ENCODE measurements at places on chromosomes 7 and 10.
A peak's percentile ranks its signal among the peaks of the same experiment; 100 is the strongest.

- ATAC-seq, result no peak
- no peak overlapping the region for H3K4me3 ChIP-seq
- H3K27me3 ChIP-seq, result no peaks in the 10 kb centered on the region
- H3K27ac ChIP-seq, result no peak overlapping the region
Observed at GRCh38 chr7:71612911-71613310, 481.0 kb downstream of the GALNT17 start.

DNA sequence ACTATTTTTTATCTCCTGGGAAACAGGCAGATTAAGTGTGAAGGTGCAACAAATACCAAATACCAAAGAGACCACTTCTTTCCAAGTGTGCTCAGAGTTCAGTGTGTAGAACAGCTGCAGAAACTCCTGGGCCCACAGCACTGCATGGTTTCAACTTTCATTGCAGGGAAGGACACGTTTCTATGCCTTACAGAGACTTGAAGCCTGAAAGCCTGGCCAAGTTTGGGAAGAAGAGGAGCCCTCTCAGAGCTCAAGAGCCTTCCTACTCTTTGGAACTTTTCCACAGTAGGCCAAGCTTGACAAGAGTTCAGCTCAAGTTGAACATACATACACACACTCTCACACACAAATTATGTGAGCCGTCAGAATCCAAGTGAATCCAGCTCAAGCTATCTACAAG lies 2.5 kb downstream of the HOXA4 start:
- no peaks in the 10 kb centered on the region for H3K36me3 ChIP-seq
- H3K4me1 ChIP-seq, result no peaks in the 10 kb centered on the region
- peaks cover 70% of the 10 kb centered on the region for H3K27me3 ChIP-seq
- no peak overlapping the region for H3K27ac ChIP-seq
- H3K4me3 ChIP-seq, result no peak overlapping the region

GRCh38 chr10:5168897-5169420 lies 16.0 kb downstream of the AKR1C8 start:
- H3K27ac ChIP-seq, result no peak overlapping the region
- H3K4me1 ChIP-seq, result no peaks in the 10 kb centered on the region
- H3K4me3 ChIP-seq, result no peak overlapping the region

GRCh38 chr10:25547382-25547781 lies 372.6 kb downstream of the GPR158 start:
- H3K4me3 ChIP-seq, result no peak overlapping the region
- no peaks in the 10 kb centered on the region for H3K27me3 ChIP-seq
- H3K27ac ChIP-seq, result no peak overlapping the region
- H3K36me3 ChIP-seq, result no peaks in the 10 kb centered on the region
- no peaks in the 10 kb centered on the region for H3K4me1 ChIP-seq
- no peak for ATAC-seq

DNA sequence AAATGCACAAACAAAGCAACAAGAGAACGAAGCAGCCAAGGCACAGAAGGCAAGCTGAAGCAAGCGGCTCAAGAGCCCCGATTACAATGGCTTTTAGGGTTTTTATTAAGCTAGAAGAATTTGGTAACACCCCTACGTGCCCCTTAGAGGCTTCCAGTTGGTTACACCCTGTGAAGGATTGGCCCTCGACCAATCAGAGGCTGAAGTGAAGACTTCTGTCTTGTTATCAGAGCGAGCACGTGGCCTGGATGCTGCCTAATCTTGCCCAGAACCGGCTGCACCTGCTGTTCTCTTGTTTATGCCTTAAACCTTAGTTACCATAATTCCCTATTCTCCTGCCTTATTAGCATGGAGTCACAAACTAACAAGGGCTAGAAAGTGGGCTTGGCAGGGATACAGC lies 21.4 kb downstream of the KCNK18 start:
- no peak overlapping the region for H3K4me3 ChIP-seq
- peaks cover 5% of the 10 kb centered on the region for H3K4me1 ChIP-seq

- H3K4me1 ChIP-seq, result no peaks in the 10 kb centered on the region
- no peak overlapping the region for H3K27ac ChIP-seq
- H3K36me3 ChIP-seq, result no peaks in the 10 kb centered on the region
- H3K4me3 ChIP-seq, result no peak overlapping the region
- no peak for ATAC-seq
- H3K27me3 ChIP-seq, result peaks cover 61% of the 10 kb centered on the region
Observed at GRCh38 chr10:14220026-14220425, 110.7 kb downstream of the FRMD4A start.

- no peaks in the 10 kb centered on the region for H3K36me3 ChIP-seq
- H3K4me3 ChIP-seq, result no peak overlapping the region
- no peak overlapping the region for H3K27ac ChIP-seq
- ATAC-seq, result no peak
Observed at GRCh38 chr10:61151059-61151458, 207.1 kb upstream of the RHOBTB1 start.

DNA sequence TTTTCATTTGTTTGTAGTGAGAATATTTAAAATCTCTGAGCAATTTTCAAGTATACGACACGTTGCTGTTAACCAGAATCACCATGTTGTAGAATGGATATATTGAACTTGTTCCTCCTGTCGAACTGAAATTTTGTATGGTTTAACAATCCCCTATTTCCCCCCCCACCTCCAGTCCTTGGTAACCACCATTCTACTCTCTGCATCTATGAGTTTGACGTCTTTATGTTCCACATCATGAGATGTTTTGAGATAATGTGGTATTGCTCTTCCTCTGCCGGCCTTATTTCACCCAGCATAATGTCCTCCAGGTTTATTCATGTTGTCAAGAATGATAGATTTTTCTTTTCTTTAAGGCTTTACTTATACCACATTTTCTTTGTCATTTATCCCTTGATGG lies 17.4 kb upstream of the PRKCQ start:
- no peak overlapping the region for H3K4me3 ChIP-seq
- H3K27ac ChIP-seq, result no peak overlapping the region
- peaks cover 45% of the 10 kb centered on the region for H3K27me3 ChIP-seq
- H3K4me1 ChIP-seq, result peaks cover 15% of the 10 kb centered on the region

DNA sequence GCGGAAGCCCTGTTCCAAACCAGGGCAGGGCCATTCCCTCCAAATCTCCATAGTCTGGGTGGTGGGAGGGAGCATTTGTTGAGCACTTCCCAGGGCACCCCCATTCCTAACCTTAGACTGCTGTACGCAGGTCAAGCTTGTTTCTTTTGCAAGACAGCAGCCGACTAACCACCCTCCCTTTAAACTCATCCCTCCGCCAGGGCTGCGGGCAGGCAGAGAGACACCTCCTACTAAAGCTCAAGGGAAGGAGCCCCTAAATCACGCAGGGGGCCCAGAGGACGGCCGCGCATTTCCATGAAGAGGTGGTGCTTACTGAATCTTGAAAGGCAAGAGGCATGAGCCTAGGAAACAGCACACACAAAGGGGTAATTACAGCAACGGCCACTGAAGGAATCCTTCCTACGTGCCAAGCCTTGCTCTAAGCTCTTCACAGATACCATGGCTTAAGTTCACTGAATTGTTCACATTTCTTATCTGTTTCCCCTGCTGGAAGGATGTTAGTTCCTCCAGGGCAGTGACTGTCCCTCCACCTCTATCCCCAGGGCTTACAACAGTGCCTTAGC lies 90.0 kb downstream of the PROSER2 start:
- H3K4me3 ChIP-seq, result no peak overlapping the region
- ATAC-seq, result no peak
- no peak overlapping the region for H3K27ac ChIP-seq
- peaks cover 1% of the 10 kb centered on the region for H3K36me3 ChIP-seq
- no peaks in the 10 kb centered on the region for H3K4me1 ChIP-seq
- H3K27me3 ChIP-seq, result peaks cover 18% of the 10 kb centered on the region

- no peak for ATAC-seq
- no peaks in the 10 kb centered on the region for H3K36me3 ChIP-seq
- no peaks in the 10 kb centered on the region for H3K4me1 ChIP-seq
Observed at GRCh38 chr7:97351488-97351887, 234.0 kb downstream of the SDHAF3 start.

- peak overlapping the region; percentile 85 for H3K27ac ChIP-seq
- no peak overlapping the region for H3K4me3 ChIP-seq
- no peak for ATAC-seq
- peaks cover 5% of the 10 kb centered on the region for H3K36me3 ChIP-seq
Observed at GRCh38 chr7:37392673-37393017, 56.0 kb downstream of the ELMO1 start.

- H3K27ac ChIP-seq, result peak overlapping the region; percentile 97
- no peak for ATAC-seq
- peaks cover 55% of the 10 kb centered on the region for H3K4me1 ChIP-seq
- peak overlapping the region; percentile 98 for H3K4me3 ChIP-seq
Observed at GRCh38 chr7:35802649-35803048, 1.8 kb downstream of the SEPTIN7 start.

DNA sequence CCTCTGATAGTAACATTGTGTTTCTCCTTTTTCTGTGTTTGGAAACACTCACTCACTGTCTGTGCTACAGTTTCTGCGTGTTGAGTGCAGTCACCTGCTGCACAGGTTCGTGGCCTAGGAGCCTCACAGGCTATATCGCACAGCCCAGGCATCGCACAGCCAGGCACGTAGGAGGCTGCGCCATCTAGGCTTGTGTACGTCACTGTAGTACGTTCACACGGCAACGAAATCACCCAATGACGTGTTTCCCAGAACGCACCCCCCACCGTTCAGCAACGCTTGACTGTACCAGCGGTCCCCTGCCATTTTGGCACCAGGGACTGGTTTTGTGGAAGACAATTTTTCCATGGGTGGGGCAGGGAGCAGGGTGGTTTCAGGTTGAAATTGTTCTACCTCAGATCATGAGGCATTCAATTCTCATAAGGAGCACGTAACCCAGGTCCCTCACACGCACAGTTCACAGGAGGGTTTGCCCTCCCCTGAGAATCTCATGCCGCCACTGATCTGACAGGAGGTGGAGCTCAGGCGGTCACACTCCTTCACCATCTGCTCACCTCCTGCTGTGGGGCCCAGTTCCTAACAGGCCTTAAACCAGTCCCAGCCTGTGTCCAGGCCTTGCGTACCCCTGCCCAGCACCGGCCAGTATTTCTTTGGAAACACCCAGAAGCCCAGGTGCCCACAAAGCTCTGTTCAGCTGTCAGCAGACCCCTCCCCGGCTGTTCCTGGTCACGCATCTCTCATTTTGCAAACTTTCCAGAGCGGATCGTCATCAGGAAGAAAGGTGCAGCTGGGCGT lies 23.2 kb upstream of the PRKAR1B start:
- no peaks in the 10 kb centered on the region for H3K4me1 ChIP-seq
- no peak overlapping the region for H3K27ac ChIP-seq
- peaks cover 59% of the 10 kb centered on the region for H3K36me3 ChIP-seq
- no peaks in the 10 kb centered on the region for H3K27me3 ChIP-seq
- H3K4me3 ChIP-seq, result no peak overlapping the region
- ATAC-seq, result no peak

DNA sequence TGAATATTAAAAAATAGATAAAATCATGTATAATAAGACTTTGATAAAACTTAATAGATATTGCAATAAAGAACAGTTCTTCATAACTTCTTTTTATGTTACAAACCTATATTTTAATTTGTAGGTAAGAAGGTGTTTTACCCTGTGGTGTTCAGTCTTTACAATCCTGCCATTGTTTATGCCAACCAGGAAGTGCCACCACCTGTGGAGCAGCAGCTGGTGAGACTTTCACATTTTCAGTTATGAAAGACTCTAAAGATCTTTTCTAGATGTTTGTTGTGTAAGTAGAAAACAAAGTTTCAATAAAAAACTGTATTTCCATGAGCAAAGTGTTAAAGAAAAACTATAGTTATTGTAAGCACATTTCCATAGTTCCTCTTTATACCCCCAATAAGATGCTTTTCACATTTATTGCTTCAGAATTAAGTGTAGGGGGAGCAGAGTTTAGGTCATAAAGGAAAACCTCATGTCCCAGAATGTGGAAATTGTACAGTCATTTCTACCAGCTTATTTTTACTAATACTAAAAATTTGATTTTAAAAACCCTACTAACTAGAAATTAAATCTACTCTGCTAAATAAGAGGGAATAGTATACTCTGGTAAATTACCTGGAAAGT lies 28.7 kb downstream of the CSGALNACT2 start:
- H3K27ac ChIP-seq, result no peak overlapping the region
- H3K4me1 ChIP-seq, result peaks cover under 1% of the 10 kb centered on the region
- H3K4me3 ChIP-seq, result no peak overlapping the region
- H3K36me3 ChIP-seq, result peaks cover 50% of the 10 kb centered on the region
- H3K27me3 ChIP-seq, result no peaks in the 10 kb centered on the region

DNA sequence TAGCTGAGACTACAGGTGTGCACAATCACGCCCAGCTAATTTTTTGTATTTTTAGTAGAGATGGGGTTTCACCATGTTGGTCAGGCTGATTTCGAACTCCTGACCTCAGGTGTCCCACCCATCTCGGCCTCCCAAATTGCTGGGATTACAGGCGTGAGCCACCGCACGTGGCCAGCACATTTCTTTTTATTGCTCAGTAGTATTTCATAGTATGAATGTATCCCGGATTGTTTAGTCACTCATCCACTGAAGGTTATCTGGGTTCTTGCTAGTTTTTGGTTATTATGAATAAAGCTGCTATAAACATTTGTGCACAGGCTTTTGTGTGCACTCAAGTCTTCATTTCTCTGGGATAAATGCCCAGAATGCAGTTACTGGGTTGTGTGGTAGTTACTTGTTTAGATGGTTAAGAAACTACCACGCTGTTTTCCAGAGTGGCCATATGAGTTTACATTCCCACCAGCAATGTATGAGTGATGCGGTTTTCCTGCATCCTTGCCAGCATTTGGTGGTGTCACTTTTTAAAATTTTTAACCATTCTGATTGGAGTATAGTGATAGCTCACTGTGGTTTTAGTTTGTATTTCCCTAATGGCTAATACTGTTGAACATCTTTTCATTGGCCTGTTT lies 275.8 kb upstream of the LYZL1 start:
- no peak overlapping the region for H3K27ac ChIP-seq
- H3K4me3 ChIP-seq, result no peak overlapping the region
- H3K27me3 ChIP-seq, result no peaks in the 10 kb centered on the region
- no peak for ATAC-seq
- H3K36me3 ChIP-seq, result no peaks in the 10 kb centered on the region

DNA sequence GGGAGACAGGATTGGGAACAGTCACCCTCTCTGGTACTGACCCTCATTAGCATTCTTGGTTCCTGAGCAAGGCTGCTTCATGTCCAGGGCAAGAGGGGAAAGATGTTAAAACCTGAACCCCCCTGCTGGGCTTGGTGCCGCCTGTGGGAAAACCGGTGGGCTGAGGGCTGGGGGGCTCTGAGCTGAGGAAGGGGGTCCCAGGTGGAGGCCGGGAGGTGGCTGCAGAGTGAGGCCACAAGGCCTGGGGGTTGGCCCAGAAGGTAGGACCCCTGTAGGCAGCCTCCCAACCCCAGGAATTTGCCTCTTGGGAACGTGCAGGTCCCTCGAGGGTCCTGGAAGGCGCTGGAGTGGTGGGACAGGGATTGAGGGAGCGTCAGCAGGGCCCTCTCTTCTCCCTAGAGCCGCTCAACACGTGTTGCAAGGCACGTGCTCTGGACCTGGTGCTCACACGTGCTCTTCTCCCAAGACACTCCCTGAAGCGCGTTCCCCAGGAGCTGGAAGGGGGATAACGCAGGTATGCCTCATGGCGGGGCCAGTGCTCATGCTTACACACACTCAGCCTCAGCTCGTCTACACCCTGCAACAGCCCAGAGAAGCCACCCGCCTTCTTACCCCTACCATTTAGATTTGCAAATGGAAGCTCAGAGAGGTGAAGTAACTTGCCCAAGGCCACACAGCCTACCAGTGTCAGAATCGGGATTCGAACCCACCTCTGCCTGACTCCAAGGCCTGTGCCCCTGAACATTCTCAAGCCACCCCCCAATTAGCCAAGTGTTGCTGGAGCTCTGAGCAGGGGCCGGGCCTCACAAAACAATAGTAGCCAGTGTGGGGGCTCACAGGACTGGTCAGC lies 64.4 kb downstream of the LHPP start:
- no peaks in the 10 kb centered on the region for H3K36me3 ChIP-seq
- ATAC-seq, result no peak
- no peaks in the 10 kb centered on the region for H3K27me3 ChIP-seq
- no peak overlapping the region for H3K27ac ChIP-seq
- H3K4me1 ChIP-seq, result peaks cover 33% of the 10 kb centered on the region

- H3K36me3 ChIP-seq, result no peaks in the 10 kb centered on the region
- H3K27ac ChIP-seq, result no peak overlapping the region
- H3K4me3 ChIP-seq, result no peak overlapping the region
- ATAC-seq, result peak; percentile 10
- H3K27me3 ChIP-seq, result no peaks in the 10 kb centered on the region
Observed at GRCh38 chr10:124233546-124234138, 140.2 kb upstream of the CHST15 start.

Measured in stimulated activated memory B cell treated with anti-CD40 and anti-IgM and Interleukin-4, amounts not matched to agents 10 μg/mL and 1 μg/mL and 100 μg/mL, for 72 hours (primary cell).